Kasumi-1 (cell line): ENCODE measurements at places on chromosomes 3 and 15.
A peak's percentile ranks its signal among the peaks of the same experiment; 100 is the strongest.

DNA sequence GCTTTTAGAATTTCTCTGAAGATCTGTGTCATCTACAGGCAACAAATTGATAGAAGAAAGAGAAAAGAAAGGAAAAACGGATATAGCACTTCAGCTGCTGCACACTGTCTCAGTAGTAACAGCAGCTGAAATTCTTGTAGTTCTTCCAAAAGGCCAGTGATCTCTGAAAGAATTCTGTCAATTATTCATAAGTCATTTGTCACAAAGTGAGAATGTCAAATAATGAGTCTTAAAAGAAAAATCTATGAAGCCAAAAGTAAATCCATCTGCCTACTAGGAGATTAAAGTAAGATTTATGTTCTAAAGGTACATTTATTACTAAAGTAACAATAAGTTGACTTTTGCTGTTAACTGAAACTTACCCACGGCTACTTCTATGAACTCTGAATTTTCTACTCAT, 24.6 kb downstream of the IFT80 start:
- no peak for DNase-seq

DNA sequence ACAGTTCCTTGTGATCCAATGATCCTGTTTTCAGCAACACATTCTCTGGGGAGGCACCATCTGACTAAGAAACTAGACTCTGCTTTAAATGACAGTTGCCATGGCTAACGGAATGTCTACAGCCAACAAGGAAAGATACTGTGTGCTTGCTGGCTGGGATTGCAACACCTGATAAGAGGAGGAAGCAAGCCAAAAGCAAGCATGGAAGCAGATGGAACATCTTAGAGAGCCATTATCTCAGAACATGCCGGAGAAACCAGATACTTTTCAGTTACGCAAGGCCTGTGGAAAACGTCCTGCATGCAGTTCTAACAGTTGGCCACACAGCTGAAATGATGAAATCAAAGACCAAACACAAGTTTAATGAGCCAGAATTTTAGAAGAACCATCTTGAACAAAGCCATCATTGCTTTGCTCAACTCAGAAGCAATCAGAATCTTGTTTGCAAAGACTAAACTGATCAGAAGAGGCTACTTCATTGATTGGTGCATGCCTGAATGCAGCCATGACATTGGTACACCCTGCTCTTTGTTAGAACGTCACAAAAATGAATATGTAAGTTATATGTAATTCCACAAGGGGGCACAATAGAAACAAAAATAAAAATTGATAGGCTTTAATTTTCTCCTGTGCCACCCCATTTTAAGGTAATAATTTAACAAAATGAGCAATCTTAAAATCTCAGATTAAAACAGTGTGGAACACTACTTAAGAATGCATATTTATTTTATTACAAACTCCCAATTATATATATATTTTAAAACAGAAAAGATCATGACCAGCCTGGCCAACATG, 50.8 kb downstream of the GXYLT2 start:
- peak; percentile 84 for DNase-seq

DNA sequence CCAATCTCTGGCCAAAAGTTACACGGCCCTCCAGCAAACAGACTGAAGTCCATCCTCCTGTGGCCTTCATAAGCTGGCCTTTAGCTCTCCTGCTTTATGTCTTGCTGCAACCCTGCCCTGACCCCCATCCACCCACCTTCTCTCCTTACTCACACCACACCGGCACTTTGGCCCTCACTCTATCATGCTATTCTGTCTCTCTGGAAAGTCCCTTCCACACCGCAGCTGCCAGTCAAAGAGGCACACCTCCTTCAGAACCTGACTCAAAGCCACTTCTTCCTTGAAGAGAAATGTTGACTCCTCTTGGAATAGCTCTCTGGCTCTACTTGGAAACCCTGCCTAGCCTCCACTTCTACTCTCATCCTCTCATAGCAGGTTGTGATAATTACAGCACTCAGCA, 4.5 kb downstream of the GPR156 start:
- no peak for DNase-seq

- DNase-seq: peak; percentile 3
Measured at GRCh38 chr3:181487236-181487978, 224.3 kb upstream of the SOX2 start.

- peak; percentile 64 for DNase-seq
Measured at GRCh38 chr3:150227839-150228238, 180.3 kb upstream of the TSC22D2 start.

DNA sequence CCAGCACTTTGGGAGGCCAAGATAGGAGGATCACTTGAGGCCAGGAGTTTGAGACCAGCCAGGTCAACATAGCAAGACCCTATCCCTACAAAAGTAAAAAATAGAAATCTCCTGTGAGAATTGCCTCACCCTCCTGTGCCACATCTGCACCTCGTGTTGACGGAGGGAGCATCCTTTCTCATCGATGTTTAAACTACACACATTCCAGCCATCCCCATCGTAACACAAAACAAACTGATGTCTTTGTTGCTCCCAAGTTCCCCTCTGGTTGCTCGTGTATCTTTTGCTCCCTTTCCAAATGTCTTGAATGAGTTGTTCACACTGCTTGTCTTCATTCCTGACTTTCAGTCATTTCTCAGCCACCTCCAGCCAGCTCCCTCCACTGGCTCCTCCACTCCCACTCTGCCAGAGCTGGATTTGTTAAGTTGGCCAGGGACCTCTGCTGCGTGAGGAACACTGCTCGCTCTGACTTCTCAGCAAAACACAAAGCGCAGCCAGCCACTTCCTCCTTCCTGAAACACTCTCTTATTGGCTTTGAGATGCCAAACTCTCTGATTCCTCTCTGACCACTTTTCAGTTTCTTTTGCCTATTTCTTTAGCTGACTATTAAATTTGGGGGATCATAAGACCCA, 53.6 kb upstream of the ATP13A3 start:
- peak; percentile 65 for DNase-seq

GRCh38 chr15:94079968-94080367, 151.4 kb upstream of the MCTP2 start:
- no peak for DNase-seq

- no peak for DNase-seq
Measured at GRCh38 chr15:59821286-59821685, 132.2 kb upstream of the BNIP2 start.

GRCh38 chr3:65170390-65171042, 482.7 kb upstream of the ADAMTS9 start:
- DNase-seq: peak; percentile 32

- DNase-seq: no peak
Measured at GRCh38 chr3:63972196-63972595, 51.1 kb downstream of the PSMD6 start.

DNA sequence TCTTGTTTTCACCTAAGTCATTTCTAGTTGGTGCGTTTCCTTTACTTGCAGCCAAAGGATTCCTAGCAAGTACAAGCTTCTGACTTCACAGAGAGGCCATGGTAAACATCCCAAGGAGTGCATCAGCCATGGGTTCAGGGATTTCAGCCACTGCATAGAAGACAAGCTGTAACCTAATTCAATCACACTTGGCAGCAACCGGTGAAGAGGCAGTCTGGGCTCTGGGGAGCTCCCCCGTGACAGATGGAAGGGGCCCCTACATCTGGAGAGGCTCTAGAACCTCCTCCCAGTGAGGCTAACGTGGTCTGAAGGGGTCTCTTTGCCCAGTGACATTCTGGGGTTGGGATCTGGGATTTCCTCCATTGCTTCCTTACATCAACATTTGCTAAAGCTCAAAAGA, 8.4 kb upstream of the SNRPA1 start:
- no peak for DNase-seq

- no peak for DNase-seq
Measured at GRCh38 chr15:25717457-25718168, 145.5 kb downstream of the ATP10A start.

DNA sequence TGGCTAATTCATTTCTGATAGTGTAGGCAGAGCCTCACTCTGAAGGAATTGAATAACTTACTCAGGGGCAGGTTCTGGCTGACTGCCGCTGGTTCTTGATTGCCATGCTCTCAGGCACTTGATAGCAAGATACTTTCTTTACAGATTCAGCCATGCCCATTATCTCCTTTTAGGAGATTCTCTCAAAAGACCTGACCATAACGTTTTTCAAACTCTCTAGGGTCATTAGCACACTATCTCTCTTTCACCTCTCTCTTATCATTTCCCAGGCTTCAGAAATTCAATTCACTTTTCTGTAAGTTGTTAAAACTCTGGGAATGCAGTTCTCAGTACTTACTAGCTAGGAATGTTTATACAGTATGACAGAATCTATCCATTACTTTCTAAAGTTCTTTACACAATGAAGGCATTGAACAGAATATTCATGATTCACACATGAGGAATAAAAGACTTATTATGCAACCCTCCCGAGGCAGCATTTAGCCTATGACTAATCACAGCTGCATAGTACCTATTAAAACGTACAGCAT, 850.3 kb upstream of the CADM2 start:
- no peak for DNase-seq

DNA sequence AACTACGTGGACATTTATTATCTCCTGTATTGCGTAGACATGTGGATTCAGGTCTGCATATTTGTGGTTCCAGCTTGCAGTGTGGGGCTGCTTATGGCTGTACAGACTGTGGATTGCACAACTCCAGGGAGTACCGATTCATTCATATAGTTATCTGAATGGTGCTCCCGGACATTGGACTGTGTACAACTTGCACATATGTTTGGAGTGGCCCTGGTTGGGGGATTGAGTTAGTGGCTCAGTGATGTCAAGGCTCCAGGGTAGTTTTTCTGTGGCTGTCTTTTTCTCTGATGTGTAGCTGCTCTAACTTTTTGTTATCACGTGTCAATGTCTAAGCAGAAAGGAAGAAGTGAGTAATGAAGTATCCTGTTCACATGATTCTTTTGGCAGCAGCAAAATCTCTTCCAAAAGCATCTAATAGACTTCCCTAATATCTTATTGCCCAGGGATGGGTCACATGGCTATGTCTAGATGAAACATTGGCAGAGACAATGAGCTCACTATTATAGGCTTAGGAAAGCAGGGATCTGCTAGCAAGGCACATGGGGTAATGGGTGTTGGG, 15.8 kb downstream of the ST3GAL6 start:
- peak; percentile 78 for DNase-seq

DNA sequence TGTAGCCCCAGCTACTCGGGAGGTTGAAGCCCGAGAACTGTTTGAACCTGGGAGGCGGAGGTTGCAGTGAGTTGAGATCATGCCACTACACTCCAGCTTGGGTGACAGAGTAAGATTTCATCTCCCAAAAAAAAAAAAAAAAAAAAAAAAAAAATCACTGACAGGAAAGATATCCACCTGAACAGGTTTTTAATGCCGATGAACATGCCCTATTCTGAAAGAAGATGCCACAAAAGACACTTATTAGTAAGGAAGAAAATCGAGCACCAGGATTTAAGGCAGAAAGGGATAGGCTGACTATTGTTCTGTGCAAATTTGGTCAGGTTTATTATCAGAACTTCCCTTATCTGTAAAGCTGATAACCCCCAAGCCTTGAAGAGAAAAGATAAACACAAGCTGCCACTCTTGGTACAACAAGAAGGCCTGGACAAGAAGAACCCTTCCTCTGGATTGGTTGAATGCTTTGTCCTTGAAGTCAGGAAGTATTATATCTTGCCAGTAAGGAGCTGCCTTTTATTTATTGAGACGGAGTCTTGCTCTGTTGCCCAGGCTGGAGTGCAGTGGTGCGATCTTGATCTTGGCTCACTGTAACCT, 2.7 kb upstream of the PARP16 start:
- DNase-seq: no peak

DNA sequence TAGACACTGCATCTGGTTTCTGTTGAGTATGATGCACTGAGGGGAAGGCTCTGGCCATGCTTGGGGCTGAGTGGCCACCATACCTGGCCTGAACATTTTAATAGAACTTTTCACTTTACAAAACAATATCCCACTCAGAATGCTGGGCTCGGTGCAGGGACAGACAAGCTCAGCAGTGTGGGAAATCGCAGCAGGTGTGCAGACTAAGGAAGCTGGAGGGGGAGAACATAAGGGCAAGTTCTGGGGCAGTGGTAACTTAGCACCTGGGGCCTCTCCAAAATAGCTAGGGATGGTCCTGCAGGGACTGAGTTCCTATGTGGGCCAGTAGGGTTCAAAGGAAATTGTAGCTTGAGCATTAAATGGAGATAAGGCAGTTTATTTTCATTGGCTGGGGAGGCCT, 90.9 kb upstream of the RNU6-1 start:
- DNase-seq: no peak

DNA sequence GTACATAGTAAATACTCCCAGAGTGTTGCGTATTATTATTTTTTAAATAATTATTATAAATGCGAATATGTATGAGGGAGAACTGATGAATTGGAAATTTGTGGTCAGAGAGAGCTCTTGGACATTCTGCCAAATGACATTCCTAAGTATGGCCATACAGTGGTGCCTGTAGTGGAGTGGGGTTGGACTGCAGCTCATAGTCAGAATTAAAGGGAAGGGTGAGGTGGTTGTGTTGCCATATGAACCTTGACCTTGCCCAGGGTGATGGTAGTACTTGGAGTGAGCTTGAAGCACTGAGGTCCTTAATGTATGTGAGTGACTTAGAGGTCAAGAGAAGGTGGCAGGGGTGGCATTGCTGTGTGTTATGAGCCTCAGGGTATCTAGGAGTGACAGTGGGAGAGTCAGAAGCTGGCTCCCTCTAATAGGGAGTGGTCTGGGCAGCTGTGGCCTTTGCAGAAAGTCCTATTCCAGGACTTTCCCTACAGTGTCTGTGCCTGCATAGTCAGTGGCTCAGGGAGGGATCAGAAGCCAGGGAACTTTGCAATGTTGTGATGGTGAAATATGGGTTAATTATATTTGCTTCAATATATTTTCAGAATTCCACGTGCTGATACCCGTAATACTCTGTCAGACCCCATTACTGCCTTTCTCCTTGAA, 26.2 kb downstream of the PDE8A start:
- no peak for DNase-seq

DNA sequence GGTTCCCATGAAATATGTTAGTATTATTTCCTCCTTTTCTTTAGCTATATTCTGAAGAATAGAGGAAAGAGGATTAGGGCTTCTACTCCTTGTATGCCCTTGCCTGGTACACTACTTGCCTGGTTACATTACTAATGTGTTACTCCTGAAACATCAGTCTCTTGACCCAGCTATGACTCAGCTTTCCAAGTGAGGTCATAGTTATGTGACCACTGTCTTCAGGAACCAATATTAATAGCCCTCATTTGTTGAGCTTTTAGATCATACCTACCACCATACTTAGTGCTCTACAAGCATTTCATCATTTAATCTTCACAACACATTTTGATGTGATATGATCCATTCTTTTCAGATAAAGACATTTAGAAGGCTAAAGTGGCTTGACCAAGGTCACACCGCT, 60.3 kb downstream of the CMSS1 start:
- no peak for DNase-seq

- no peak for DNase-seq
Measured at GRCh38 chr3:56061279-56061626, 407.0 kb downstream of the ERC2 start.

DNA sequence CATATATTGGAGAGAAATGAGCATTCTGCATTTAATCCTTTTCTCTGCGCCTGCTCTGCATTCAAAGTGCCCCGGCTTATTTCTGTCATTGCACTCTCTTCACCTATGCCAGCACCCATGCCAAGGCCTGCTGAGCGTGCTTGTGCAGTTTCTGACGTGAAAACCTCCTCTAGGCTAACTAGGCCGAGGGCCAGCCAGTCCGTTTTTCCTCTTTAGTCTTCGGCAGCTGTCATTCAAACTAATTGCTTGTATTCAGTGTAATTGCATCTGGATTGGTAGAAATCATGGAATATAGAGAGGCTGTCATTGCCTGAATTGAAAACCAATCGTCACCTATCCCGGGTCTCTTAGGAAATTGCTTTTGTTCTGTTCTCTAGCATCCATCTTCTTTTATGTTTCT, 94.0 kb downstream of the ARPP21 start:
- DNase-seq: no peak

- peak; percentile 87 for DNase-seq
Measured at GRCh38 chr3:128077202-128077624, 25.0 kb downstream of the SEC61A1 start.
